ENCODE measurements at places on chromosomes 3 and 15.

- no peak for DNase-seq
Measured at GRCh38 chr3:139636511-139636910, 41.3 kb downstream of the NMNAT3 start.

DNA sequence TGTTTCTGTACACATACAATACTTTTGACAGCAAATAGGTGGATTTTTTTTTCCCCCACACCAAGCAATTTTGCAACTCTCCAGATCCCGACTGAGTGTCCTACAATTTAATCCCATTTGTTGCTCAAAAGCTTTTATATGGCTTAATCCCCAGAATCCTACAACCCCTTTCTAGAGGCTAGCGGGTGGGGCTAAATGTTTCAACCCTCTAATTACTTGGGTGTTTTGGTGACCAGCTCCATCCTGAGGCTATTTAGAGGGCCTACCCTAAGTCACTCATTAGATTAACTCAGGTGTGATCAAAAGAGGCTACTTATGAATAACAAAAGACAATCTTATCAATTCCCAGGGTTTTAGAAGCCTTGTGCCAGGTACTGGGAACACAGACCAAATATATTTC is 21.0 kb upstream of the FBXL2 start:
- no peak for DNase-seq

DNA sequence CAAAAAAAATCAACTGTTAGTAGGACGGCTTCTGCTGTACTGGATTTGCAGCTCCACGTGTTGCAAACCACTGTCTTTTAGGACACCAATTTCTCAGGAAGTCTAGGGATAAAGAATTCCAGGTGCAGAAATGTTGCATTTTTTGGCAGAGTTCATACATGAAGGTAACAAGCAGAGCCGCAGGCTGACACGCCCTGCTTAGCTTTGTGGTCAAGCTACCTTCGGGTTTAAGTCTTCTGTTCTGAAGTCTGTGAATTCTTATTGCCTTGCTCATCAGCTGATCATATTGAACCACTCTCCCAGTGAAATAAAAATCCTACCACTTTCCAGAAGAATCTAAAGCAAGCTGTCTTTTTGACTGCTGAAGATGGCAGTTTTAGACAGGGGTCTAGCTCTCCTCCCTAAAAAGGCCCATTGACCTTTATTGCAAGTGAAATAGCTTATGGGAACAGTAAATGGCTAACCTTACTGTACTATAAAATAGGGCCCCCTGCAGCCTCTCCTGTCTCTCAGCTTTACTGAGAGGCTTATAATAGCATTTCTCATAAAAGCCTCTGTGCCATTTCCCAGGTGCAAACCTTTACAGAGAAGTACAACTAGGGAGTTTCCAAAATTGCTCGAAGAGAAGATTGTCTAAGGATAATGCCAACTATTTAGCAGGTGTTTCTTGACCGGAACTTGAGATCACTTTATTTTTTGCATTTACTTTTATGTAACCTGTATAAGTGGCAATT is 262.2 kb upstream of the IL12A start:
- no peak for DNase-seq

- DNase-seq, result no peak
Measured at GRCh38 chr3:74523811-74524210, 90.6 kb downstream of the CNTN3 start.

DNA sequence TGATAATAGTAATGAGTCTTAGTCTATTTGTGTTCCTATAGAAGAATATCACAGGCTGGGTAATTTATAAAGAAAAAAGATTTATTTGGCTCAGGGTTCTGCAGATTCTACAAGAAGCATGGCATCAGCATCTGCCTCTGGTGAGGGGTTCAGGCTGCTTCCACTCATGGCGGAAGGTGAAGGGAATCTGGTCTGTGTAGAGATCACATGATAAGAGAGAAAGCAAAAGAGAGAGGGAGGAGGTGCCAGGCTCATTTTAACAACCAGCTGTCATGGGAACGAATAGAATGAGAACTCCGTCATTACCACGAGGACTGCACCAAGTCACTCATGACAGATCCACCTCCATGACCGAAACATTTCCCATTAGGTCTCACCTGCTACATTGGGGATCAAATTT is 664.0 kb upstream of the SGO1 start:
- DNase-seq, result peak; percentile 16

GRCh38 chr3:9248522-9249271 is 749 bp downstream of the SRGAP3 start:
- DNase-seq, result no peak

DNA sequence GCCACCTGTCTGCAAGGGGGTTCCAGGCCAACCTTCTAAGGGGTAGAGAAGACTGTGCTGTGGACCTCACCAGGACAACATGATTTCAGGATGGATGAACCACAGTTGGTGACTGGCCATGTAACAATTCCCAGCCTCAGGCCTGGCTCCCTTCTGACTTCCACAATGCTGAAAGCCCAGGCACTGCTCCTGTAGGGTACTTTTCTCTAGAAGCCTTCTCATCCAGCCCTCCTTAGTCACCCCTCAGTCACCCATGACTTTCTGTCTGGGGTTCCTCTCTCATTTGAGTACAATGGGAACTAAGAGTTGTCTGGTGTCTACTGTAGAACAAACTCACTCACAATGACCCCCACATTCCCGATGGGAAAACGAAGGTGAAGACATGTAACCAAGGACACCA is 8.6 kb downstream of the ALS2CL start:
- DNase-seq, result no peak

- no peak for DNase-seq
Measured at GRCh38 chr15:100097342-100098127, 244.2 kb downstream of the ADAMTS17 start.

DNA sequence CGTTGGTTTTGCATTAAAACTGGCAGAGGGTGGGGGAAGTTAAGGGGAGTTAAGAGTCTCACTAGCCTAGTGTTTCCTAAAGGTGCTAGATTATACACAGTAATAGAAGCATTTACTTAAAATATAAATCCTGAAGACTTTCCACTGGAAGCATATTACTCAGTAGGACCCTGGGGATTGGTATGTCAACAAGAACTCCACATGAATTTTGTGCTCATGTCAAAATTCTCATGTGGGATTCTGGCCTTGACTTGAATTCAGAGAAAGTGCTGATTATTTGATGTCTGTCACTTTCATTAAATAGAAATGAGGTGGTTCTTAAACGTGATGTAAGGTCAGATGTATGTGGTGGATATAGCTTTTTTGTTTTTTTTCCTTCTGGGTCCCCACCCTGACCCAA is 997.2 kb downstream of the TUSC7 start:
- DNase-seq, result no peak

DNA sequence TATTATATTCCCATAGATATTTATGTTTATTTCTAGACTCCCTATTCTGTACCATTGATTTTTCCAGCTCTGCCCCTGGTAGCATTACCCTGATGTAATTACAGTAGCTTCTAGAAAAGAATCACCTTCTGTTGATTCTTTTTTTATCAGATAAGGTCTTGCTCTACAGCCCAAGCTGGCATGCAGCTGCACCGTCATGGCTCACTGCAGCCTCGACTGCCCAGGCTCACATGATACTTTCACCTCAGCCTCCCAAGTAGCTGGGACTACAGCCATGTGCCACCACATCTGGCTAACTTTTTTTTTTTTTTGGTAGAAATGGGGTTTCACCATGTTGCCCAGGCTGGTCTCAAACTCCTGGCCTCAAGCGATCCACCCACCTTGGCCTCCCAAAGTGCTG is 41.8 kb downstream of the SLC24A1 start:
- no peak for DNase-seq

- no peak for DNase-seq
Measured at GRCh38 chr15:60118626-60119025, 114.5 kb downstream of the FOXB1 start.

DNA sequence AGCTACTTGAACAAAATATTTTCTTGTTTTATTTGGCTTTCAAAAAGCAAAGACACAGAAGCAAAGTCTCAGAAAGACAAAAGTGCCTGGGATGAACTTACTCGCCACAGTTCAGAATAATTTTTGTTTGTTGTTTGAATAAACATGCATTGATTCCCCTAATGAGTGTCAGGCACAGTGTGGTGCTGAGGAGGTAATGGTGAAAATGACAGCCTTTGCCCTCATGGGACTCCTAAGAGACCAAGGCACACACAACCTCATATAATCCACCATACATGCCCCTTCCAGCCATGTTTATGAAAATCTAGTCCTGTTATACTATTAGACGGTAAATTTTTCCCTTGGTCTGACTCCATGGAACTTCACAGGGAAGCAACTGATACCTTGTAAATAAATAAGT is 2.5 kb downstream of the GOLIM4 start:
- no peak for DNase-seq

- DNase-seq, result no peak
Measured at GRCh38 chr15:40421246-40422157, 15.9 kb downstream of the IVD start.

- DNase-seq, result no peak
Measured at GRCh38 chr15:67018026-67018425, 47.4 kb upstream of the SMAD3 start.

DNA sequence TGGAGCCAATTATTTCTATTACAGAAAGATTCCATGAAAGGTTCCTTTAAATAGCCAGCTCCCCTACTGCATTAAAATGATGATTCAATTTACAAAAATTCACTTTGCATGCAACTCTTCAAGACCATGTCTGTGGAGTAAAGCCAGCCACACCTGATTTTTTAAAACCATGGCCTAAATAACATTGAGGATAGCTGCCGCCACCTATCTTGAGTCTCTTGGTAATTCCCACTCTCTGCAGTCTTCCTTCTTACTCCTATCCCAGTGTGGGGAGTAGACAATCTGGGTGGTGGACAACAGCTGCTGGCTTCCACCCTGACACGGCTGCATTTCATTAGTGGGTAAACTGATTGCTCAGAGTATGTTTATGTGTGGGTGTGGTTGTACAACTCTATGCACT is 10.7 kb downstream of the LRTM1 start:
- DNase-seq, result no peak

DNA sequence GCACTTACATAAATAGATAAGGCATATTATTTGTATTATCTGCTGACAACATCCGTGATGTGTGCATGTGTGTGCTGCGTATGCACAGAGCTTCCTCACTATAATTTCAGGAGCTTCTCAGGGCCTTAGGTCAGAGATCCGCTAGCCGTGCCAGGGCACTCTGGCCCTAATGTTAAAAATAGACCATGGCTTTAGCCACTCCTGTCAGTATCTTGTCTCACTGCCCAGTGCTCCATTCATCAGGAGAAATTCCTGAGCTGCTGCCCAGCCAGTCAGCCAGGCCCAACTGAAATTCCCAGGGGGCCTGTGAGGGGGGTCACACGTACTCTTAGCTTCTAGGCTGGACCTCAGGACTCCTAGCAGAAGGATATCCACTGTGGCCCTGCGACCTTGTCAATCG is 70.0 kb upstream of the ABHD2 start:
- no peak for DNase-seq

DNA sequence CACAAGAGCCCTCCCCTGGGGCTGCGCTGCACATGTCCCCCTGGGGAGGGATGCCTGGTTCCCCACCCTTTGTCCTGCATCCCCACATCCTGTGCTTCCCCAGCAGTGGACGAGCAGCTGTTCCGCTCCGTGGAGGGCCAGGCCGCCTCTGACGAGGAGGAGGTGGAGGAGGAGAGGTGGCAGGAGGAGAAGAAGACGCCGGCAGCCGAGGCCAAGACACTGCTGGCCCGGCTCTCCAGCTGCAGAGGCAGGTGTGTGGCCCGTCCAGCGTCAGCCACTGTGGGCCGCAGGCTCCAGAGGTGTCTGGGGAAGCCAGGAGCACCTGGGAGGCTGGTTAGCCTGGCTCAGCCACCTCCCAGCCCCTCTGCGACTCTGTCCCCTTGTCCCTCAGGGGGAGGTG is 27.9 kb upstream of the GP9 start:
- DNase-seq, result no peak

GRCh38 chr3:194321693-194322640 is 29.2 kb downstream of the CPN2 start:
- DNase-seq, result no peak

DNA sequence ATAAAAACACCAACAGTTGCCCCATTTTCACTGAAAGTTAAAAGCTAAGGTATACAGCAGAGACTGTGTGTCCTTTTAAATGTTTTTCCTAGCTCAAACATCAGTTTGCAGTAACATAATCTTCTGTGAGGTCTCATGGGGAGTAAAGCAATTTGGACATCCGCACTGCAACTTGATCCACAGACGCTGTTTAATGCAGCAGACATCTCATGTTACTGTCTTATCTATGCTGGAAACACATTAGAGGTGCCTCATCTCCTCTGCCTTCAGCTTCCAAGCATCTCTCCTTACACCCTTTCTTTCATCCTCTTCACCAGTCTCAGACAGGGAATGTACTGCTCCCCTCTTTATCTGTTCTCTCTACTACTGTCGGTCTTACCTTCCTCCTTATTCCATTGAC is 53.7 kb upstream of the ATP11B start:
- DNase-seq, result peak; percentile 42

- no peak for DNase-seq
Measured at GRCh38 chr15:77595231-77595630, 37.5 kb downstream of the LINGO1 start.

- no peak for DNase-seq
Measured at GRCh38 chr15:35281515-35281914, 196.4 kb upstream of the NANOGP8 start.

DNA sequence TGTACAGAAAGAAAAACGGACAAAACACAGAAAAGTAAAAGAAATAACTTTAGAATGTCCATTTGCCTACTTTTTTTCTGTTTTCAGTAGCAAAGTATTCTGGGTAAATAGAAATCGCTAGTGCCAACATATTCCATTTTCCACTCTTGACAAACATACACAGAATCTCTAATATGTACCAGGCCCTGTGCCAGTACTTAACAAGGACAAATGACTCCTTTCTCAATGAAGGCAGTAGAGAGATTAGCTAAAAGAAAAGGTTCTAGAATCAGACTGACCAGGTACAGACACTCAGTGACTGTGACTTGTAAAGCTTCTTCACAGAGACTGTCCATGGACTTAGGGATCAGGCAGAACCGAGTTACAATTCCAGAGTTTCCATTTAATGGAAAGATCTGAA is 165.8 kb upstream of the STAC start:
- no peak for DNase-seq

DNA sequence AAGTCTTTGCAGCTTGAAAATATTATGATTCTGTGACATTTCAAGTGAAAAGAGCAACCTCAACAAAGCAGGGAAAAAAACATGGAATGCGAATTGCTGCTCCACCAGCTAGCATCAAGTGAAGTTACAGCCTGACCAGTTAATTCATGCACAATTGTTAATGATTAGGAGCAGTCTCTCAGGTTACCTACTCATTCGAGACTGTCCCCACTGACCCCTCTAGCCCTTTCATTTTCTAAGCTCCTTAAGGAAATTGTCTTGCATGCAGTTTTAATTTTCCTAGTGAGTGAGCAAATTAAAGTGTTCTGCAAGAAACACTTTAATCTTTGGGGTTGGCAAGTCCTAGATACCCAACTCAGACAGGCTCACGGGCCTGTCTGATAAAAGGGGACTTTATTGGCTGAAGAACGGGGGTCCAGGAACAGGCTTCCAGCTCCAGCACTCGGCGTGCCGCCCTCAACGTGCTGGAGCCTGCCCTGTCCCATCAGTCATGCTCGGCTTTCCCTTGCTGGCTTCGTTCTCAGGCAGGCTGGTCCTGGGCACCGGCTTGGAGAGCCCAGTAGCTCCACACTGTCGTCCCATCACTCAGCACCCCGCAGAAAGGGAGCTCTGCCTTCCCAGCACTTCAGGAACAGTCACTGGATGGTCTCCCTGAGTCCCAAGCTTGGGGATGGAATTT is 18.3 kb downstream of the PODXL2 start:
- DNase-seq, result no peak

GRCh38 chr3:154758109-154758868 is 321.8 kb upstream of the MME start:
- DNase-seq, result no peak

GRCh38 chr3:30059240-30059639 is 547.2 kb upstream of the TGFBR2 start:
- DNase-seq, result no peak

Measured in NCI-H510A (cell line).